Jurkat, Clone E6-1 (cell line): ENCODE measurements at places on chromosomes 3 and 15.

- DNase-seq, result no peak
Observed at GRCh38 chr3:40187945-40188344, 121.6 kb upstream of the EIF1B start.

GRCh38 chr3:177224414-177224813, 27.1 kb upstream of the TBL1XR1 start:
- peak; percentile 62 for DNase-seq

- no peak for DNase-seq
Observed at GRCh38 chr15:86645925-86646500, 566.3 kb downstream of the AGBL1 start.

DNA sequence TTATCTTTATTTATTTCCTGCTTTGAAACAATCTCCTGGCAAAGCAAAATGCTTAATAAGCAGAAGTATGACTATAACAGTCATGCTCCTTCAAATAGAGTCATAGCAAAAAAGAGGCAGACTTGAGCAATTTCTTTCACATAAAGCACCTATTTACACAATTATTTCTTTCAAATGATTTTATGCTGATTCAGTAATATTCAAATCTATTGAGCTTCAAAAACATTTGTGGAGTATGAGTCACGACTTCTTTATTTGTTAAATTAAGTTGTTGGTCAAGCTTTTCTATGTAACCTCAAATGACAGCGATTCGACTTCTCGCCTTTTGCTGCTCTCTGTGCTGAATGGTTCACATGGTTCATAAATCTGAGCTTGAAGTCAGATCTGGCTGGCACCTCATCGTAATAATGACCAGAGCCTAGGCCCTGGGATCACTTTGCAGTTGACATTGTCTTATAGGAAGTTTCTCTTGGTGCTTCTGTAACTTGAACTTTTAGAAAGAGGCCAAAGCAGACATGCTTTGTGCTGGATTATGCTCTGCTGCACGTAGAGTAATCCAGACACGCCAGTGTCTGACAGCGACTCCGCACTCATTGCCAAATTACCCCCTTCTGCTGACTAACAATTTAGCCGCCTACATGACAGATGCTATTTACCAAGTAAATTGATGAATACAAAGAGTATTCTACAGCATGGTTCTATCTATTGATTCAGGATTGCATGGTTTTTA, 139.0 kb downstream of the MCTP2 start:
- DNase-seq, result no peak

GRCh38 chr15:57537072-57537471, 54.6 kb upstream of the MYZAP start:
- DNase-seq, result no peak
